NCI-H2107 (cell line): ENCODE measurements at places on chromosomes 1 and 21.

DNA sequence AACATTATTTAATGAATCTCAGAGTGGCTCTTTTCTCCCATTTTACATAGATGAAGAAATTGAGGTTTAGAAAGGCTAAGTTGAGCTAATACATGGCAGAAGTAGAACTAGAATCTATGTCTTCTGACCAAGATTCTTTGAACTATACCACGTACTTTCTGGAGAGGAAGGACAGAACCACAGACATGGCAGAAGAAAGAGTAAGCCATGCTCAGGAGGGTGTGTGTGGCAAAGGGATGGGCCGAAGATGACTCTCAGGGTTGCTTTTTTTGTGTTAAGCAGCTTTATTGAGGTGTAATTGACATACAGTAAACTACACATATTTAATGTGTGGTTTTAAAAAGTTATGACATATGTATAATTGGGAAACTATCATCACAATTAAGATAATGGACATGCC is 69.5 kb downstream of the PEX14 start:
- no peak for DNase-seq

GRCh38 chr1:87104140-87104539 is 189.7 kb downstream of the HS2ST1 start:
- no peak for DNase-seq

GRCh38 chr1:61428146-61428545 is 296.8 kb downstream of the TM2D1 start:
- no peak for DNase-seq

DNA sequence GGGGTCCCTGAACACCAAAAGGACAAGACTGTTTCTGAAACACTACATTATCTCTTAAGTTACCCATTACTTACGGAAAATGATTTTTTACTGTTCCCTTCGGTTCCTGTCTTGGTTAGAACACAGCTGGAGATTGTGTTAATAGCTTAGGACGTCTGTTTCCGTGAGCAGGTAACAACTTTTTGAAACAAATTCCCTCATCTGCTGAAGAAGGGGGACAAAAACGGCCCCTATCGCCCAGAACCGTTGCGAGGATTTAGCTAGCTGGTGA is 67.8 kb downstream of the SLC35A3 start:
- DNase-seq, result no peak

DNA sequence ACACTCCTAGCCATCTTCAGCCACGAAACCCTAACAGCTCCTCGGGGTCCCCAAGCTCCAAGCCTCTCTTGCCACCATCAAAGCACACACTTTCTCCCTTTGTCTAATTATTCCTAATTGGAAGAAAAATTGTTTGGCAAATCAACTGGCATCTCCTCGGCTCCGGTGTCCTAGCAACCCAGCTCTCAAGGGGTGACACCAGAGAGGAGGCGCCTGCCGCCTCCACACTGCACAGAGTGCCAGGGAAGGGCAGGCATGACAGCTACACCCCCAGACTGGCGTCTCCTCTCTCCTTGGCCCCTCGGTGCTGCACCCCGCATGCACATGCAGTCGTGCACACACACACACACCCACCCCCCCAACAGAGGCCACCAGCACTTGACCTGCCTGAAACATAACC is 18.2 kb upstream of the GJB5 start:
- DNase-seq, result no peak

DNA sequence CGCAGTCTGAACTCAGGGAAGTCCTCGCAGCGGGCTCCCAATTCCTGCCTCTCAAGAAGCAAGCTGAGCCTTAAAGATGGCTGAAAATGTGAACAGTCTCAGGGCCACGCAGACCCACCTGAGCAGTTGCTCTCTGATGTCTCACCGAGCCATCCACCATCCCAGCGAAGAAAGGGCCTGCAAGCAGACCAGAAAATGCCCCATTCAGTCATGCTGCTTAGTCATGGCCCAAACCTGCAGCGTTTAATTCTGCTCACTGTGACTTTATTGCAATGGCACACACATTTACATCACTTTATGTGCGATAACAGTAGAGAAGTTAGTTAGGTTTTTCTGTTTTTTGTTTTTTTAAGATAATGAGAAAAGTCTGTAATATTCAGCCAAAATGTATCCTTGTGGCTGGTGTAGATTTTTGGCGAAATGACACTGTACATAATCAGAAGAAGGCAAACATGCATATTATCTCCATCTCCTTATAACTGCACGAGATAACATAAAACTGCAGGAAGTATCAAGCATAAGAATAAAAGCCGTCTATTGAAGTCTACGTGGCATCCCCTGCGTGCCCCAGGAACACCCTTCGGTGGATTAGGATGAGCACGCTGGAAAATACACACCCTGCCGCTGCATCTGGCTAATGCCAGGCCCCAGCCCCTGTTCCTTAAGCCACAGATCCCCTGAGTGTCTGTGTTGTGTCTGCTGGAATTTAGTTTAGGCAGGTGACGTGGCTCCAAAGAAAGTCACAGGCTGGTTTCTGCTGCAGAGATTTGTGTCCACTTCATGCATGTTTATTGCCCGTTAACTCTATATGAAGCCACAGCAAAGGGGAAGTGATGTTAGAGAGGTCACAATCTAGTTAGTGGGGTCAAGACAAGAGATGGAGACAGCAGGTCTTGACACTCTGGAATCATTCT is 119.8 kb upstream of the IRF2BP2 start:
- DNase-seq, result no peak

DNA sequence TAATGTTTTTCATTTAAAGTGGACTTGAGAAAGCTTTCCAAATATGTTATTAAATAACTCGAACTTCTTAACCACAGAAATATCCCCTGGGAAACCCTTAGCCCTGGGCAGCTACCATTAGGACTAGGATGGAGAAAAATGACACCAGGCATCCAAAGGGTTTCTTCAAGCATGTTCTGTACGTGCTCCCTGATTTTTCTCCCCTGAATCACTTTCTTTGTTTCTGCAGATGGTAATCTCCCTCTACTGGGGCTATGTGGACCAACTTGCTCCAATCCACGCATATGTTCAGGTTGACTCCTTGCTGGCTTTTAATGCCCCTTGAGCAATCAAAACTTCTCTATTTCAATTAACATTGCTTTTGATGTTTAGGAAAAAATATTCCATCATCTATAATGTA is 312.7 kb upstream of the C1orf87 start:
- no peak for DNase-seq

DNA sequence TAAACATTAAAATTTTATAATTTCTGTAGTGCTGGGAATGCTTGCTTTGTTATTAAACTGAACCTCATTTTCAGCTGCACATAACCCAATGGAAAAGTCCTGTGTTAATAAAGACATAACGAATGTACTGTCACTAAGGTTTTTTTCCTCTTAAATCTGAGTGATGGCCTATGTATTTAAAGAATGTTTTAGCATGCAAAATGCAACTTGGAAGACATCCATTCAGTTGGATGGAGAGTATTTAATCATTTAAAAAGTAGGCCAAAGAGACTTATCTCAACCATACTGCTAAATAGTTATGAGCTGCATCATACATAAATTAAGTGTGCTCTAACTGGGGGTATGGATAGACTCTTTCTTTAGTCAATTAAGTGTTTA is 48.5 kb downstream of the RWDD3 start:
- DNase-seq, result no peak

DNA sequence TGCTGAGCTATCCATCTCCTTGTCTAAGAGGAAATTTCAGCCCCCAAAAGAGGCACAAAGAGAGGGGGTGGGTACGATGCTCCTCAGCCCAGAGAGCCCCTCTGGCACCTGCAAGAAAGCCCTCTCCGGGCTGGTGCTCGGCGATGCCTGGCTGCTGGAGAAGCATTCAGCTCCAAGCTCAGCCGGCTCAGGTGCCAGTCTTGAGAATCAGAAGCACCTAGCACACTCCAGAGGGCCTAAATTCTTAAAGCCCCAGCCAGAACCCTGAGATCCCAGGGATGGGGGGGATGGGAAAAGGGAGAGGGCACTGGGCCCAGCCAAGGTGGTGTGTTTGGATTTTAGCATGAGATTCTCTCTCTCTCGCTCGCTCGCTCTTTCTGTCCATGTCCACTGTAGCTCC is 2.9 kb downstream of the GRIK3 start:
- DNase-seq, result no peak

GRCh38 chr21:46646541-46647154 is 11.2 kb downstream of the PRMT2 start:
- no peak for DNase-seq

- no peak for DNase-seq
These were observed 28.4 kb downstream of the TRIM45 start for GRCh38 chr1:117093091-117093534.

GRCh38 chr1:80424249-80424648 is 1376.5 kb upstream of the ADGRL2 start:
- no peak for DNase-seq

DNA sequence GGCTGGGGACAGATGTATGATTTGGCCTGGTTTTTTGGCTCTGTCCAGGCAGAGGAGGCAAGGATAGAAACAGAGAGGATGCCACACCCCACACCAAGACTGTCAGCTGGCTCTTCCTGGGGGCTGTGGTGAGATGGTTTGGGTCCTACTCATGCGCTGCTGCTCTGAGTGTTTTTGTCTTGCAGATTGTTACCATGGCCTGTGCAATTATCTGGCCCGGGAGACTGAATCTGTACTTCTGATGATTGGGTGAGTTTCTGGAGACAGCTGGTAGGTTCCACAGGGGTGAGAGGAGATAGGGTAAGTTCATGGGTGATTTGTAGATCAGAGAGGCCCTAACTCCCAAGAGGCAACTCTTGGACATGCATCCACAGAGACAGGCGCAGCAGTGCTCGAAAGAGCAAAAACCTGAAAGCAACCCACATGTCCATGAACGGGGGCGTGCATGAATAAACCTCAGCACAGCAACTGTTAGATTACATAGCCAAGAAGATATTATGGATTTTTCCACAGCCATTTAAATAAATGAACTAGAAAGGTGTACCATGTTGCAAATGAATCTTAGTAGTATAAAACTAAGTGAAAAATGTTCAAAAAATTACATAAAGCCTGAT is 17.8 kb downstream of the AADACL4 start:
- DNase-seq, result no peak

DNA sequence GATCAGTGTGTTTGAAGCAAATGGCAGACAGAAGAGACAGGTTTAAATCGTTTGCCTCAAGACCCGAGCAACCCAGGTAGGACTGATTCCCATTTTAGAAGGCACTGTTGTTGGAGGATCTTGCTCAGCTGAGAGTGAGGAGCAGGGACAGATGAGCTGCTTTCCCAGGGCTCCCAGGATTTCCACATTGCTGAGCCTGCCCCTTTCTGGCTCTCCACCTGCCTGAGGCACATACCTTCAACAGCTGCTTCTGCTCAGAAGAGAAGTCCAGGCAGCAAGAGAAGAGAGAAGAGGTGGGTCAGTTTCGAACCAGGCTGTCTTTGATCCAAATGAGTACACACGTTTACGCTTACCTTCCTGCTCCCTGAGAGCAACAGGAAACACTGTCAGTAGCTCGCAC is 5.7 kb downstream of the TNNT2 start:
- no peak for DNase-seq

DNA sequence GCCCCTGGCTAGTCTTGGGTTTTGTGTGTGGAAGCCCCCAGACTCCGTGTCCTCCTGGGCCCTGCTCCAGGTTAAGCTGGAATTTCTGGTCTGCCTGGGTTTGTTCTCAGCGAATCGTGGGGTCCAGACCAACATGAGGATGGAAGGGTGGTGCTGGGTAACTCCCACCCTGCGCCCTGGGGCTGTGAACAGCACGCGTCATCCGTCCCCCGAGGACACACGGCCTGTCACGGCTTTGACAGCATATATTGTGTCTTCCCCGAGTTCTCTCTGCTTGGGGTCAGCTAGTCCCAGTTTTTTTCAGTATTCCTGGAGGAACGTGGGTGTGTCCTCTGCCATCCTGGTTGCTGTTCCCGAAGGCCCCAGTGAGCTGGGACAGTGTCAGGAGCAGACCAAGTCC is 11.8 kb downstream of the GPR137B start:
- no peak for DNase-seq

GRCh38 chr1:9473032-9473807 is 66.0 kb upstream of the SLC25A33 start:
- DNase-seq, result no peak

DNA sequence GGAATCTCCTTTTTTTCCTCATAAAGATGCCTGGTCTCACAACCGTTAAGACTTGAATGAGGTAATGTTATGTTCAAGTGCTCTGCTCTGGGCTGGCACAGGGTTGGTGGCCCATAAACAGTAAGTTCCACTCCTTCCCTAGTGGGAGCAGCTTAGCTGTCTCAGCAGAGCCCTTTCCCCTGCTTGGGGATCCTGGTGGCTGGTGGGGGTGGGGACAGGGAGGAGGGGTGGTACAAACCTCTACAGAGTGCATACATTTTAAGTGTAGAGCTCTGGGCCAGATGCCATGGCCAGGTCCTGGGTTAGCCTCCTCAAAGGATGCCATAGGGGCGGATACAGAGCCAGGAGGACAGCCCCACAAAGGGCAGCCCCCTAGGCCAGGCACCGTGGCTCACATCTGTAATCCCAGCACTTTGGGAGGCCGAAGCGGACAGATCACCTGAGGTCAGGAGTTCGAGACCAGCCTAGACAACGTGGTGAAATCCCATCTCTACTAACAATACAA is 20.7 kb upstream of the PADI1 start:
- no peak for DNase-seq

GRCh38 chr1:67451815-67452214 is 21.6 kb upstream of the SERBP1 start:
- no peak for DNase-seq

- DNase-seq, result peak; percentile 35
These were observed 17.1 kb upstream of the ALG6 start for GRCh38 chr1:63350320-63350719.

GRCh38 chr1:107549152-107549810 is 408.4 kb downstream of the NTNG1 start:
- DNase-seq, result no peak

- DNase-seq, result no peak
These were observed 201.1 kb downstream of the PRDM2 start for GRCh38 chr1:13901039-13901438.

DNA sequence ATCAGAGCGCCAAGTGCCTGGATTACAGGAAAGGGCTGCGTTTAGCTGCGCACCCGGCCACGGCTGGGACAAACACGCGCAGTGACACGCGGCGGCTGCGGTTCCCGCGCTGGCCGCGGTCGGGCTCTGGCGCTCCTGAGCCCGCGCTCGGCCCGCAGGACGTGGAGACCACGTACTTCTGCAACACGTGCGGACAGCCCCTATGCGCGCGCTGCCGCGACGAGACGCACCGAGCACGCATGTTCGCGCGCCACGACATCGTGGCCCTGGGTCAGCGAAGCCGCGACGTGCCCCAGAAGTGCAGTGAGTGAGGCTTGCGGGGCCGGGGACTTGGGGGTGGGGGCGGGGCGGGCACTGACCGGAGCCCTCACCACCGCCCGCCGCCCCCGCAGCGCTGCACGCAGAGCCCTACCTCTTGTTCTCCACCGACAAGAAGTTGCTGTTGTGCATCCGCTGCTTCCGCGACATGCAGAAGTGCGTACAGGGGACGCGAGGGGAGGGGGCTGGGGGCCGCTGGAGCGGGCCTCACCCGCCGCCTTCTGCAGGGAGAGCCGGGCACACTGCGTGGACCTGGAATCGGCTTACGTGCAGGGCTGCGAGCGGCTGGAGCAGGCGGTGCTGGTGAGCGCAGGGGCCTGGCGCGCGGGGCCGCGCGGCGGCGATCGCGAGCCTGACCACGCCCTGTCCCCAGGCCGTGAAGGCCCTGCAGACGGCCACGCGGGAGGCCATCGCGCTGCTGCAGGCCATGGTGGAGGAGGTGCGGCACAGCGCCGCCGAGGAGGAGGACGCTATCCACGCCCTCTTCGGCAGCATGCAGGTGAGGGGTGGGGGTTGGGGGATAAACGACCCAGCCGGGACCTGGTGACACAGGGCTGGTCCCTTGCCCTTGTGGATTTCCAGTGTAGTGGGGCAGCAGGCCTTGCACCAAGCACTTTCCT is 3.1 kb downstream of the RNF207 start:
- no peak for DNase-seq
